ENCODE measurements at places on chromosomes 6 and 20.

- peak; percentile 68 for DNase-seq
Observed at GRCh38 chr20:48723308-48724264, 104.2 kb downstream of the PREX1 start.

DNA sequence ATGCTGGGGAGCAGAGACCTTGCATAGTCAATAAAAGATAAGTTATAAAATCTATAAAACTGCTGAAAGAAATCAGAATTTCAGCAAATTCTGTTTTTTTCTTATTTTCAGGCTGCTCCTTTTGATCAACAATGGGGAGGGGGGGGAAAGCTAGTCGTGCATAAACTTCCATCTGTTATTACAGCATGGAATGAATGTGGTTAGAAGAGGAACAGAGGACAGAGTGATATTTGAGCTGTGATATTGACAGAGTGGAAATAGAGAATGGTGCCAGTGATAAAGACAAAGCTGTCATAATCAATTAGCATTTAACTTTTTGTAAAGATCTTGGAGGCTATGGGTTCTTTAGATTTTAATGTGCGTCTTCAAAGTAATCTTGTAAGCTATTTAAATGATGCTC, 43.4 kb upstream of the QKI start:
- DNase-seq: no peak

GRCh38 chr6:37155394-37156312, 14.3 kb upstream of the PIM1 start:
- DNase-seq: peak; percentile 90

DNA sequence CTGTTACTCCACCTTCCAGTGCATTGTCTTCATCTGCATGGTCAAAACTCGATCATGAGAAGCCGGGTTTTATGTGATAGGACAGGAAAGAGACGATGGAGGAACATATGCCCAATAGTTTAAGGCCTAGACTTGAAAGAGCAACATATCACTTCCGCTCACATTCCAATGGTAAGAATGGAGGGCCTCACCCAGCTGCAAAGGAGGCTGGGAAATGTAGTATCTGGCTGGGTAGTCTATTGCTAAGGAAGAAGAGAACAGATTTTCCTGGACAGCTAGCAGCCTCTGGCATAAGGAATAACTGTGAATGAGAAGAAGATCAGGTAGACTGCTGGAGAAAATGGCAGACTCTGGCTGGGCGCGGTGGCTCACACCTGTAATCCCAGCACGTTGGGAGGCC, 19.2 kb downstream of the FITM2 start:
- no peak for DNase-seq

All from Peyer's patch (tissue), 4 donors.